Activated CD8-positive, alpha-beta T cell treated with anti-CD3 and anti-CD28 coated beads for 36 hours (primary cell): ENCODE measurements at places on chromosomes 5 and 9. TPM values are rescaled to one million over a fixed set of nuclear protein-coding genes. Genes with fewer than 3 reads are reported as not detected.

- H3K4me1 ChIP-seq: no peaks in the 10 kb centered on the region
- H3K27me3 ChIP-seq: peaks cover 23% of the 10 kb centered on the region
- no peak overlapping the region for H3K27ac ChIP-seq
Measured at GRCh38 chr9:68603371-68603770, 62.7 kb upstream of the TMEM252 start.

Gene RGMB
- 1.6 TPM for total RNA-seq

Gene NSD1
- total RNA-seq: 60.1 TPM

DNA sequence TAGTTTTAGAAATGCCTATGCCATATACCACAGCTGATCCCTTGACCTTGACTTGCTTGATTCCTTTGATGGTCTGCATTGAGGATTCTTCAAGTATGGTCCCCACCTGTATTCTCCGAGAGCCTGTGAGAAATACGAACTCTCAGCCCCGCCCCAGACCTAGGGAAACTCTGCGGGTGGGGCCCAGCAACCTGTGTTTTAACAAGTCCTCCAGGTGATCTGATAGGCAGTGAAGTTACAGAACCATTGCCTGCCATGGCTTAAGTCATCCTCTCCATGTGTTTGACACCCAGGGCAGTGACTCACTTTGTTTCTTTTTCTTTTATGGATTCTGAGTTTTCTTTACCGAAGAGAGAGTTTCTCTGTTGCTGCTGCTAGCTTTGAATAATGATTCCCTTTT lies 18.5 kb downstream of the FRMPD1 start:
- no peaks in the 10 kb centered on the region for H3K4me1 ChIP-seq
- H3K36me3 ChIP-seq: no peaks in the 10 kb centered on the region
- H3K4me3 ChIP-seq: no peak overlapping the region
- no peak for DNase-seq

GRCh38 chr9:132381966-132382541 lies 24.6 kb downstream of the TTF1 start:
- peaks cover 47% of the 10 kb centered on the region for H3K36me3 ChIP-seq
- no peaks in the 10 kb centered on the region for H3K27me3 ChIP-seq
- H3K27ac ChIP-seq: peak overlapping the region; percentile 52

GRCh38 chr5:56908942-56909293 lies 478 bp upstream of the SETD9 start:
- H3K27me3 ChIP-seq: peaks cover 3% of the 10 kb centered on the region
- peaks cover 5% of the 10 kb centered on the region for H3K36me3 ChIP-seq
- peak overlapping the region; percentile 86 for H3K27ac ChIP-seq
- peaks cover 19% of the 10 kb centered on the region for H3K4me1 ChIP-seq
- H3K4me3 ChIP-seq: peak overlapping the region; percentile 82

- DNase-seq: no peak
- H3K4me3 ChIP-seq: no peak overlapping the region
- H3K36me3 ChIP-seq: no peaks in the 10 kb centered on the region
- no peaks in the 10 kb centered on the region for H3K27me3 ChIP-seq
Measured at GRCh38 chr5:24245821-24246220, 399.0 kb downstream of the CDH10 start.

Gene C5orf52
- total RNA-seq: not detected

Gene OLFM1
- not detected for total RNA-seq

Gene HEXB
- 49.1 TPM for total RNA-seq

- H3K27me3 ChIP-seq: peaks cover 70% of the 10 kb centered on the region
- no peak for DNase-seq
- H3K4me3 ChIP-seq: no peak overlapping the region
- H3K36me3 ChIP-seq: no peaks in the 10 kb centered on the region
Measured at GRCh38 chr5:93570294-93571113, 10.5 kb downstream of the NR2F1-AS1 start.

Gene INSL4
- not detected for total RNA-seq

GRCh38 chr9:92807757-92808725 lies 43.4 kb upstream of the BICD2 start:
- peak; percentile 35 for DNase-seq
- H3K4me1 ChIP-seq: peaks cover 15% of the 10 kb centered on the region
- H3K4me3 ChIP-seq: peak overlapping the region; percentile 78

Gene LCN1
- total RNA-seq: not detected

GRCh38 chr9:19229595-19230354 lies 718 bp upstream of the DENND4C start:
- H3K4me3 ChIP-seq: no peak overlapping the region
- H3K27me3 ChIP-seq: no peaks in the 10 kb centered on the region
- H3K36me3 ChIP-seq: peaks cover 2% of the 10 kb centered on the region
- H3K4me1 ChIP-seq: peaks cover 17% of the 10 kb centered on the region

GRCh38 chr9:117723986-117724625 lies 19.9 kb downstream of the TLR4 start:
- no peaks in the 10 kb centered on the region for H3K4me1 ChIP-seq
- no peak for DNase-seq
- no peaks in the 10 kb centered on the region for H3K36me3 ChIP-seq
- H3K27me3 ChIP-seq: no peaks in the 10 kb centered on the region
- H3K4me3 ChIP-seq: no peak overlapping the region

DNA sequence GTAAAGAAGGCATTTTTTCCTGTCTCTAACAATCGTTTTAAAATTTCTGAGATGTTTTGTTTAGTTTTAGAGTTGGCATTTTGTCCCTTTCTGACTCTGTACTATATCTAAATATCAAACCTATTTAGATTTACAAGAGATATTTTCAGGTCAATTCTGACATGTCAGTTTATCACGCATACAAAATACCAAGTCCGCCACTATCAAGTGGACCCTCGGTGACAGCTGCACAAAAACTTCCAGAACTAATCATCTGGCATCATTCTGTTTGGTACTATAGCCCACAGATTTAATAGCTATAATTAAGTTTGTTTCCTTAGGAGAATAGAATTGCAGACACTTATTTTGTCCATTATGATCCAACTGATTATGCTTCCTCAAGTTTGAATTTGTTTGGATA lies 1278.2 kb downstream of the CDH12 start:
- H3K36me3 ChIP-seq: peaks cover 5% of the 10 kb centered on the region
- H3K4me3 ChIP-seq: no peak overlapping the region
- no peak for DNase-seq
- H3K27ac ChIP-seq: no peak overlapping the region

GRCh38 chr5:38258319-38259061 lies at the start of gene EGFLAM:
Gene EGFLAM, plus strand, starts transcription at chr5:38258559. Its CDS starts 196 bp downstream, at chr5:38258755.
- peak; percentile 29 for DNase-seq
- no peak within 1 kb of the TSS for H3K4me3 ChIP-seq
- no peaks in the 10 kb centered on the region for H3K36me3 ChIP-seq
- H3K27ac ChIP-seq: no peak within 1 kb of the TSS
- peaks cover 62% of the 10 kb centered on the region for H3K27me3 ChIP-seq
- peaks cover 7% of the 10 kb centered on the region for H3K4me1 ChIP-seq

DNA sequence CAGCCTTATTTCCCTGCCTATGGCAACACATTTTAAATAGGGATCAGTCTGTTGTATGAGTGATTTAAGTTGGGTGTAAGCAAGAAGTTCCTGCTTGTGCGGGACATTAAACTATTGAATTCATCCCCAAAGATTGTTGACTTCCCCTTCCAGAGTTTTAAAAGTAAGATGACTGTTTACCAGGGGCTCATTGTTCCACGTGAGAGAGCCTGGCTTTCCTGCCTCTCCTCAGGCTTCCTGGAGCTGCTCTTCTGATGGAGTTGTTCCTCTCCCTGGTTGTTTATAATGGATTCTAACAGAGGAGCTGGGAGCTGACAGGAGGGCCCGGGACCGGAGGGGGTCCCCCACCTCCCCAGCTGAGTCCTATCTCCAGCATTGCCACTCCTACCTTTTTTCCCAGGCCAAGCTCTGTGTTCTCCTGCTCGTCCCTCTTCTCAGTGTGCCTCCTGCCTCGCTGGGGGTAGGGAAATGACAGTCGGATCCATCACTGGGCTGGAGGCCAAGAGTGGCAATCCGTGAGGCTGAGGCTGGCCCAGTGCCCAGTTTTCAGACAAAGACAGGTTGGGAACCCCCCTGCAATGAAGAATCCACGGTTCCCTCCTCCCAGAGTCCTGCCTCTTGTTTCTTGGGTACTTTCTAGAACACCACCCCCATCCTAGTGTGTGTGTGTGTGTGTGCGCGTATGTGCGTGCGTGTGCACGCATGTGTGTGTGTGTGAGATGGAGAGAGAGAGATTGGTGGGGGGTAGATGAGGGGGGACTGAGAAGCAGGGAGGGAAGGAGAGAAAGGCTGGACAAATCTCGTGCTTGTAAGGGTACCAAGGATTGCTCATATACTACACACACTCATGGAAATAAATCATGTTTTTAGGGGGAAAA lies 123.7 kb upstream of the NFIB start:
- H3K4me3 ChIP-seq: no peak overlapping the region
- H3K36me3 ChIP-seq: no peaks in the 10 kb centered on the region
- peaks cover 3% of the 10 kb centered on the region for H3K27me3 ChIP-seq
- DNase-seq: no peak

- H3K36me3 ChIP-seq: peaks cover 2% of the 10 kb centered on the region
- DNase-seq: peak; percentile 29
- H3K4me1 ChIP-seq: peaks cover 34% of the 10 kb centered on the region
Measured at GRCh38 chr9:21624675-21625644, 142.8 kb upstream of the IFNE start.

- H3K36me3 ChIP-seq: no peaks in the 10 kb centered on the region
- H3K27me3 ChIP-seq: peaks cover 18% of the 10 kb centered on the region
- no peak overlapping the region for H3K4me3 ChIP-seq
- DNase-seq: peak; percentile 19
Measured at GRCh38 chr5:96651948-96652753, 10.0 kb upstream of the CAST start.

Gene SPAAR
- total RNA-seq: not detected

DNA sequence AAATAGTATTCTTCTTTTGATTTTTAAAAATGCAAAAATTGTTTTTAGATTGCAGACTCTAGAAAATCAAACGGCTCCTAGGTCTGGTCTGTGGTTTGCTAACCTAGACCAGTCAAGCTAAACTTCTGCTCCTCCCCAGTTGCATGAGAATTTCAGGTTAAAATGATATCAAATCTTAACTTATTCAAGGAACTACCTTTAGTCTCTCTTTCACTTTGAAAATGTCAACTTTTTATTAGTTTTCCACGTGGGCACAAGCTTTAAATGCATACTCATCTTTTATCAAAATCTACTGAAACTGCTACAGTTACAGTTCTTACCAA lies 8.8 kb downstream of the CAMK4 start:
- no peaks in the 10 kb centered on the region for H3K27me3 ChIP-seq
- H3K4me3 ChIP-seq: peak overlapping the region; percentile 55
- H3K27ac ChIP-seq: peak overlapping the region; percentile 88
- DNase-seq: peak; percentile 38
- H3K36me3 ChIP-seq: peaks cover 25% of the 10 kb centered on the region

Gene PCDHA1
- not detected for total RNA-seq

- peaks cover 4% of the 10 kb centered on the region for H3K4me1 ChIP-seq
- H3K27ac ChIP-seq: no peak overlapping the region
- DNase-seq: no peak
- no peak overlapping the region for H3K4me3 ChIP-seq
- peaks cover 32% of the 10 kb centered on the region for H3K27me3 ChIP-seq
Measured at GRCh38 chr5:178993955-178994579, 1.1 kb downstream of the GRM6 start.

Gene NDUFAF2
- 41.2 TPM for total RNA-seq

Gene MARVELD2
- total RNA-seq: 0.60 TPM

DNA sequence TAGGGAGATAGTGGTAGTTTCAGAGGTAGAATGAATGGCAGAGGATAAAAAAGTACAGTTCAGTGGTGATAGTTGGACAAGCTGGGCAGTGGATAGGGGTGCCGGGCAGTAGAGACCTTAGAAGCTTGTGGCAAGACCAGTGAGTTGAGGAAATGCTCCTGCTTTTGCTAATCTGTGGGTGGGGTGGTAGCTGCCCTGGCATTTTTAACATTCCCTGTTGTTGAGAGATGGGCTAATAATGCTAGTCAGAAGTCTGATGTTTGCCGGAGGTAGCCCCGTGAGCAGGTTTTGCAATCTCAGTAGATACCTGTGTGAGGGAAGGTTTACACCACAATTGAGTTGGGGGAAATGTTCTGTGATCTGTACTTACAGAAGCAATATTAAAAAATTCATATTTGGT lies 91.1 kb downstream of the TRIO start:
- no peaks in the 10 kb centered on the region for H3K36me3 ChIP-seq
- H3K4me1 ChIP-seq: no peaks in the 10 kb centered on the region
- no peak overlapping the region for H3K4me3 ChIP-seq
- DNase-seq: no peak
- H3K27ac ChIP-seq: no peak overlapping the region

- no peaks in the 10 kb centered on the region for H3K27me3 ChIP-seq
- no peak overlapping the region for H3K4me3 ChIP-seq
- peak; percentile 58 for DNase-seq
- no peaks in the 10 kb centered on the region for H3K4me1 ChIP-seq
Measured at GRCh38 chr9:98775831-98776441, 20.4 kb downstream of the ANKS6 start.

Gene IL13
- total RNA-seq: 4.8 TPM

DNA sequence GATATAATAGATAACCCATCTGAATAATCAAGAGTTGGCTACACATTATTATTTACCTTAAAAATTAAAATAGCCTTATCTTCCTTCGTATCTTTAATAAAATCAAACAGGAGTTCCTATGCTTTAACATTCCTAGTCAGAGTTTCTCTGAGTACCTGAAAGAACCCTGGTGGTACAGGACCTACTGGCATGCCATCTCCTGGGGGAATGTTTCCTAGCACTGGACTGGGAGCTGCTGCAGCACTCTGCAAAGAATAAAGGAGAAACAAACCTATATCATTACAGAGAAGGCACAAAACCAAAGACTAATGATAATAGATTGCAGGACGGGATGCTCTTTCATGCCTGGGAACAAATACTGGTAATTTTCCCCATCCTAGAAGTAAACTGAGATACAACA lies 119.5 kb upstream of the ACOT12 start:
- no peak overlapping the region for H3K27ac ChIP-seq
- no peaks in the 10 kb centered on the region for H3K36me3 ChIP-seq
- H3K4me1 ChIP-seq: no peaks in the 10 kb centered on the region

DNA sequence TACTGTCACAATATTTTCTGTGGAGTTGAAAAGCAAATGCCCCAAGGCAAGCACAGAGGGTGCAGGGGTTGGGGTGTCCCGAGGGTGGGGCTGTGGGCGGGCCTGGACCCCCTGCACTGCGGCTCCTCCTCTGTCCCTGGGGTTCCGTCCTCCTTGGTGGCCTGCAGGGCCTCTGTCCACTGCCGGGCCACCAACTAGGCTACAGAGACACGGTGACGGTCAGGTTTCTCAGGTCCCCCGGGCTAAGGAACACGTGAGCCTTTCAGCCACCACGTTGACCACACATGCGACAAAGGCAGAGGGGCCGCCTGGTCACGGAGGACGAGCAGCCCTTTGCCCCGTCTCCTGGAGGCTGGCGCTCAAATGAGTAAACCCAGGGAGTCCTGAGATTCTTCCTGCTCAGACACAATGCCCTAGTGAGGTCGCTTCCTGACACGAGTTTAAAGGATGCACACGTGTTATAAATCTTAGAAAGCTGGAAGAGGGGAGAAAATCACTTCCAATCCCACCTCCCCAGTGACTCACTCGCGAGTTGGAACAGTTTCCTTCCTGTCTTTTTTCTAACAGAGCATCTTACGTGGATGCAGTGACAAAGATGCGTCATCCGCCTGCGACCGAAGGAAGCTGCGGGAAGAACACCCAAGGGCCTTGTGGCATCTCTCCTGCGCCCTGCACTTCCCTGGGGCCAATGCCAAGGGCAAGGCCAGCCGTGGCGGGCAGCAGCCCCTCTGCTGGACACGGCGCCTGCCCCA lies 24.8 kb upstream of the OBP2B start:
- peaks cover 5% of the 10 kb centered on the region for H3K27me3 ChIP-seq
- H3K4me3 ChIP-seq: no peak overlapping the region
- H3K4me1 ChIP-seq: peaks cover 1% of the 10 kb centered on the region
- no peak overlapping the region for H3K27ac ChIP-seq

Gene PCDHA11
- not detected for total RNA-seq
